Fibroblast of skin of left biceps (primary cell): ENCODE measurements at places on chromosomes 5 and 9.

GRCh38 chr5:176519810-176520720 is 17.1 kb downstream of the RNF44 start:
- DNase-seq: no peak

GRCh38 chr5:134708301-134708700 is 30.0 kb upstream of the CAMLG start:
- no peak for DNase-seq

DNA sequence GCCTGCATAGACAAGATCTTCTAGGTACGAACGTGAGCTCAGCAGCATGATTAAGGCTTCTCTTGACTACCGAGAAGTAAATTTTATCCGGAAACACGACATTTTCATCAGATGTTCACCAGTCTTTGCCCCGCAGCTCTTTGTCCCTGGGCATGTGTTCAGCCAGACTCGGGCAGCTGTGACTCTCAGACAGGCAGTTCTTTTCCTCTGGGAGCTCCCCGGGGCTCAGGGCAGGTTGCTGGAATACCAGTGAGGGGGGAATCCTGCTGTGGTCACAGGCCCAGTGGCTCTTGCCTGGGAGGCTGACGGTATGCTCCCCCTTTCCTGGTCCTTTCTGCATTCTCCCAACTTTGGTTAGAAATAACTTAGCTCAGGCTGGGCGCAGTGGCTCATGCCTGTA is 186.1 kb downstream of the GNA14 start:
- DNase-seq: no peak

DNA sequence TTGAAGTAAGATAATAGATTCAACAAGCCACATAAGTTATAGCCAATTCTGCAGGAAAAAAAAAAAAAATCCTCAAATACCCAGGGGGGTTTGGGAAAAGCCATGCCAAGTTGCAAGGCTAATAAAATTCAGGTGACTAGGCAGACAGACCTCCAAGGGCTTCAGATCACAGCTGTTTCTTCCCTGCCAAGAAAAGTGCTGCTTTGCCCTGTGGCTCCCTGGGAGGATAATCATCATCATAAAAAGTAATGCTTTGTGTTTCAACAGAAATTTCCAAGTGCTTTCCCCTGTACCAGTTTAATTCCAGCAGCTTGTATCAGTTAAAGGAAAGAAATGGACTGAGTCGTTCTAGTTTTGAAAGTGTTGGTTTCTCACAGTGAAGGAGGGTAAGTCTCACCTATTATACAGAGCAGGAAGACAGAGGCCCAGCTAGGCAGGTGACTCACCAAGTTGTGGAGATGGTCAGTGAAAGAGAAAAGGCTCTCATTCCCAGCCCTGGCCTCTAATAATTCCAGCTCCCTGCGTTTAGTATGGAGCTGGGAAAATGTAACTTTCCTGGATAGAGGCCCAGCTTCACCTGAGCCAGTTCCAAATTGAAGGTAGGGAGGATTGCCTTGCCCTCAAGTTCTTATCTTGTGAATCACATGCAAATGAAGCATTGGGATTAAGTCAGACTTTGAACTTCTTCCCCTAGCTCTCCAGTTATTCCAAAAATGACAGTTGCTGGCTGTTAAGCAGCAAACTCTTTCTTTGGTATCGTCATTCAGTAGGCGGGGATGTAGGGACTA is 263.4 kb downstream of the GRIA1 start:
- no peak for DNase-seq

DNA sequence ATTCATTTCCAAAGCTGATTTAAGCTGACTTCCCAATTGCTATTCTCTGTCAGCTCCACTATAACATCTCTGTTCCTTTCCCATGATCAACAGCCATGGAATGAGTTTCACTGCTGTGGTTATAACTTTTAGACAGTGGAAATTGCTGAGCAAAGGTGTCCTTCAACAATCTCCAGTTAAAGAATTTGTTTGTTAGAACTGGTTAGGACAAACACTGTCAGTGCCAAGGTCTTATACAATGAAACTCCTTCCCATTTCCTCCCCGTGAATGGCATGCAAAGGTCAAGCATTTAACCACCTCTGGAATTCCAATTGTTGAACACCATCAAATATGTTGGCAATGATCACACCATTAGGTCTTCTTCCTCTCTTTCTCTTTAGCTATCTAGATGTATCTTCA is 45.7 kb upstream of the GHR start:
- no peak for DNase-seq

DNA sequence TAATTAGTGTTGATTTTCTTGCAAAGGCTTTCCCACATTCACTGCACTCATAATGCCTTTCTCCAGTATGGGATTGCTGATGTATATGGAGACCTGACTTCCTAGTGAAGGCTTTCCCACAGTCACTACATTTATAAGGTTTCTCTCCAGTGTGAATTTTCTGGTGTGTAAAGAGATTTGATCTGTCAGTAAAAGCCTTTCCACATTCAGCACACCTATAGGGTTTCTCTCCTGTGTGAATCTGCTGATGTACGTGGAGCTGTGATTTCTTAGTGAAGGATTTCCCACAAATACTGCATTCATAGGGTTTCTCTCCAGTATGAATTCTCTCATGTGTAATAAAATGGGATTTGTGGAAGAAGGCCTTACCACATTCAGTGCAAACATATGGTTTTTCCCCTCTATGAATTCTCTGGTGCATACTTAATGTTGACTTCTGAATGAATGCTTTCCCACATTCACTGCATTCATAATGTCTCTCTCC is 31.1 kb downstream of the ZNF484 start:
- no peak for DNase-seq

DNA sequence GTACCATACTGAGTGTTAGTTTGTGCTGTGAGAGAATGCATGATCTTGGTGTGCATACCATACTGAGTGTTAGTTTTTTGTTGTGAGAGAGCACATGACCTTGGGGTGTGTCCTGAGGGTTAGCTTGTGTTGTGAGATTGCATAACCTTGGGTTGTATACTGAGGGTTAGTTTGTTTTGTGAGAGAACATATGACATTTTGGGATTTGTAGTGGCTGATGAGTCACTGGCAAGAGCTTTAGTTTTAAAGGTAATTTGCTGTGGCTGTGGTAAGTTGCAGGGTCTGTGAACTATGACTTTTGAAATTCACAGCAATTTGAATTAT is 1068.3 kb upstream of the EDIL3 start:
- no peak for DNase-seq

DNA sequence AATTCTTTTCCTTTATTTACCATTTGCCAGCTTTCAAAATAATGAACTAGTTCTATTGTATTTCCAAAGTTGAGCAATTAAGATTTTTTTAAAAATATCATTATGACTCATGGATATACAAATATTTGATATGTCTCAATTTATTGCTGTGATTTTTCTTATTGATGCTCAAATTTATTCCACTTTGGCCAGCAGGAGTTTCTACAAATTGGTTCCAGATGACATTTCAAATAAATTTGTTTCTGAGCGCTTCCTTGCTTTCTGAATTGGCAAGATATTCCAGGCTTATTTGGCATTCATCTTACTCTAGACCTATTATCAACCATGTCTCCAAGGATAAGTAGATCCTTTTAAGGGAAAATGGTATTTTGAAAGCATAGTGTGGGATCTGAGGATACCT is 58.5 kb upstream of the TJP2 start:
- peak; percentile 74 for DNase-seq

GRCh38 chr9:35424356-35425352 is 65.3 kb upstream of the RUSC2 start:
- DNase-seq: no peak

DNA sequence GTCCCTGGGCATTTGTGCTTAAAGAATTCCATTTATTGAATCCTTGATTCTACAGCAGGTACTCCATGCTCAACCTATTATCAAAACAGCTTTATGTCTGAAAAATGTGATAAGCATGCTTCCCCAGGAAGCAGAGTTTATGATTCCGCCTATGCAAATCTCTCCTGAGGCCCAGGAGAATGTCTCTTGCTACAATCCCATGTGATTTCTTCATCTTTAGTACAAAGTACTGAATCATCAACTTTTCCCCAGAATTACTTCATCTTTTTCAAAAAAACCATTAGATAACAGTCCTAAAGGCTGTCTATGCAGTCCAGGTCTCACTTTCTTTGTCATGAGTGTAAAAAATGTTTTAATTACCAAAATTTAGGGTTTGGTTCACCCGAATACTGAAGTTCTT is 130.2 kb upstream of the ADAMTSL1 start:
- DNase-seq: no peak

DNA sequence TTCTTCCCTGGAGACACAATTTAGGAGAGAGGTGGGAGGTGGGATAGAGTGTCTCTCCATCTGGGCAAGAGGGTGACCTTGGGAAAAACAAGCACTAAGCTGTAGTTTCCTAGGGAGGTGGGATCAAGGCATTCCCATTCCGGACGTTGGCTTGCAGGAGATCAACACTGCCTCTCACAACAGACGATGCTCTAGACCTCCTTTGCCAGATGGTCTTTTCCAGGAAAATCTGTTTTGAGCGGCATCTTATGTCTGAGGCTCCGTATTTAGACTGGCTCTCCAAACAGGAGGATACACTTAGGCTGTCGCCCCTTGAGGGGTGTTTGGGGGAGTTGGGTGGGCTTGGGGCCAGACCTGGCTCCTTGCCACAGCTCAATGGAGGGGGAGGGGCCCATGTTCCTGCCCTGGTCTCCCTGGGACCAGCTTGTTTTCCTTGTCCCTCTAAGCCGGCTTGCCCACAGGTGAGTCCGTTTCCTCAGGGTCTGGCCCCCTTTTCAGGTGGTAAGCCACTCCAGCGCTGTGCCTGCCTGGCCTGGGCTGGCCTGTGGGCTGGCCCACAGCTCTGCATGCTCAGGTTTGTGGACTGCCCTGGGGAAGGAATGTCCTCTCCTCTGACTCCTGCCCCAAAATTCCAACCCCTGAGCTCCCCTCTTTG is 2.4 kb downstream of the PSD2 start:
- no peak for DNase-seq

DNA sequence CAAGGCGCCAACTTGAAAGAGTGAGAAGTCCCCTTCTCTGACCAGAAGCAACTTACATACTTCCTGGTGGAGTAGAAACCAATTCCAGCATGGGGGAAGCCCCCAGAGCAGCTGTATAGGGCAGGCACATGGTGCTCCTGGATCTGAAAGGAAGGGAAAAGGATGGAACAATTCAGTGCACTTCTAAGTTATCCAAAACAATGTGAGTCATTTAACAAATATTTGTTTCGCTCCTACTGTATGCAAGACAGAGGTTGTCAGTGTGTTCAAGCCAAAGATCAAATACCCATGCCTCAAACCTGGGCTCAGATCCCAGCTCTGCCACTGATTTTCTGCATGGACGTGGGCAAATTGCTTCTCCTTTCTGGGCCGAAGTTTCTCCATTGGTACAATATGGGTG is 67.1 kb downstream of the LHX2 start:
- DNase-seq: peak; percentile 19

- no peak for DNase-seq
Observed at GRCh38 chr9:111147041-111147440, 108.8 kb upstream of the LPAR1 start.

GRCh38 chr5:10199692-10200091 is 50.0 kb downstream of the ATPSCKMT start:
- DNase-seq: no peak

DNA sequence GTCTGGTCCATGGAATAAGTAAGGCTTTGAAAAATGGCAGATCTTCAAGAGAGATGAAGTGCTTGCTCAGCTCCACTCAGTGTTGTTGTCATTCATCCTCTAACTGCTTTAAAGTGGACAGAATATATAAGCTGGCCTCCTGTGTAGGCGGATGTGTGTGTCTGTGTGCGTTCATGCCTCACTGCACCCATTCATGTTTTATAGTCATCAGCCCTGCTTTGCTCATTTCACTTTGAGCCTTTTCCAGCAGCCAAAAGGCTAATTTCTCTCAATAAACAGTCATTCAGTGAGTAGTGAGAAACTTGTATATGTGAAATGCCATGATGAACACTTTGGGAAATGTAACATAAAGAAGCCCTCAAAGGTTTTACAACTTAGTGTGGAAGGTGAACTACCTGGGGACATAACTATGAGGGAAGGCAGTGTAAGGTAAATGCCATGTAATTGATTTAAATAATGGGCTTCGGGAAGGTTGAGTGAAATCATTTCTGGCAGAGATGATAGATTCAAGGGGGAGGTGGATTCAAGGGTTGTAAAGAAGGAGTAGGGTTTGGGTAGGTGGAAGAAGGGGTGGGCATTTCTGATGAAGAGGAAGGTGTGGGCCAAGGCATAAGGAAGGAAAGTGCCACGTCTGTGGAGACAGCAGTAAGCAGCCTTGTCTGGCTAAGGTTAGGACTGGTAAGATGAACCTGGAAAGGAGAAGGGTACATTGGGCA is 15.7 kb downstream of the TTC23L start:
- no peak for DNase-seq

DNA sequence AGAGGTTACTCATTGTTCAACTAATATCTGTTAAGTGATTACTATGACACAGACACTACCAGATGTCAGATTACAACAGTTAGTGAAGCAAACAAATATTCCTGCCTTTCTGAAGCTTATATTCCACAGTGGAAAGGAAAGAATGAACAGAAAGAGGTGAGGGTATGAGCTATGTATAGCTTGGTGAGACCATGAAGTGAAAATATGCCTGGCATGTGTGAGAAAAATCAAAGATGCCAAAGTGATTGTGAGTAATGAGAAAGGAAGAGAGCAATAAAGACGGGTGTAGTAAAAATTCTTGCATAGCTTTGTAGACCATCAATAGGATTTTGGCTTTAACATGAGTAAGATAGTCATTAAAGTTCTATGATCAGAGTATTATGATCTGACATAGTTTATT is 734.5 kb upstream of the NUDT12 start:
- DNase-seq: peak; percentile 17

DNA sequence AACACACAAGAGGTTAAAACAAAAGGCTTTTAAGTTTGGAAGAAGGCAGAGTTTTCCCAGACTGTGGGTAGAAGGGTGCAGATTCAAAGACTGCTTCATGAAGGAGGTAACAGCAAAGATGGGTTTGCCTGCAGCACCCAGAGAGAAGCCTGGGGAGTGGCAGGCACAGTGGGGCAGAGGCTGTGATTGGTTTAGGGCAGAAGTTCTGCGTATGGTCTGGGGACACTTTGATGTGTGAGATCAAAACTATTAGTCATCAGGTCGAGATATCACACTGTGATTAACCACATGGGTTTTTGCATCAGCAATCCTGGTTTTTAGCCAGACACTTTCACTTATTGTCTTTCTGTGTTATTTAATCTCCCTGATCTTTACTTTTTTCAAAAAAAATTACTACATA is 188.8 kb upstream of the GLRA1 start:
- no peak for DNase-seq

DNA sequence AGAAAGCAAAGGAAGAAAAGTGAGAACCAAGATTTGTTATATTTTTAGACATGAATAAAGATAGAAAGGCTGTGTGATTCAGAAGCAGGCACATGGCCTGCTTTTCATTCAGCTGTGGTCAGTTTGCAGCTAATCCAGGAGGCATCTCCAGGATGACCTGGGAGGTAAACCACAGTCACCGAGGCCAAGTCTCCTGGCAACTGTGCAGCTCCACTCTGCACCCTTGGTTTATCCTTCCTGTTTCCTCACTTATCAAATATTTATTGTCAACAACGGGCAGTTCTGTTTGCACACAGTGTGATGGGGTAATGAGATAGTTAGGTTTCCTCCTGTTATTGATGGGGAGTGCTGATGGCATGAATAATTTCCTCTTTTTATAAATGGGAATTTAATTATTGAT is 243.0 kb downstream of the PSAT1 start:
- no peak for DNase-seq

- no peak for DNase-seq
Observed at GRCh38 chr9:78958892-78959291, 612.9 kb upstream of the TLE4 start.

GRCh38 chr5:32312595-32313332 is at the start of gene MTMR12:
Gene MTMR12, minus strand, starts transcription at chr5:32312939. Its CDS starts 101 bp downstream, at chr5:32312838.
- peak; percentile 98 for DNase-seq

- DNase-seq: no peak
Observed at GRCh38 chr5:138947780-138948179, 72.6 kb upstream of the LRRTM2 start.
